GM12878 (cell line): ENCODE measurements at places on chromosomes 3 and 15. TPM values are rescaled to one million over a fixed set of nuclear protein-coding genes. Genes with fewer than 3 reads are reported as not detected.

- no peak overlapping the region for H3K27ac ChIP-seq
- H3K4me3 ChIP-seq = no peak overlapping the region
- DNase-seq = no peak
- H3K4me1 ChIP-seq = peaks cover 4% of the 10 kb centered on the region
- H3K27me3 ChIP-seq = no peaks in the 10 kb centered on the region
Measured at GRCh38 chr3:195403841-195404408, 38.9 kb downstream of the ACAP2 start.

DNA sequence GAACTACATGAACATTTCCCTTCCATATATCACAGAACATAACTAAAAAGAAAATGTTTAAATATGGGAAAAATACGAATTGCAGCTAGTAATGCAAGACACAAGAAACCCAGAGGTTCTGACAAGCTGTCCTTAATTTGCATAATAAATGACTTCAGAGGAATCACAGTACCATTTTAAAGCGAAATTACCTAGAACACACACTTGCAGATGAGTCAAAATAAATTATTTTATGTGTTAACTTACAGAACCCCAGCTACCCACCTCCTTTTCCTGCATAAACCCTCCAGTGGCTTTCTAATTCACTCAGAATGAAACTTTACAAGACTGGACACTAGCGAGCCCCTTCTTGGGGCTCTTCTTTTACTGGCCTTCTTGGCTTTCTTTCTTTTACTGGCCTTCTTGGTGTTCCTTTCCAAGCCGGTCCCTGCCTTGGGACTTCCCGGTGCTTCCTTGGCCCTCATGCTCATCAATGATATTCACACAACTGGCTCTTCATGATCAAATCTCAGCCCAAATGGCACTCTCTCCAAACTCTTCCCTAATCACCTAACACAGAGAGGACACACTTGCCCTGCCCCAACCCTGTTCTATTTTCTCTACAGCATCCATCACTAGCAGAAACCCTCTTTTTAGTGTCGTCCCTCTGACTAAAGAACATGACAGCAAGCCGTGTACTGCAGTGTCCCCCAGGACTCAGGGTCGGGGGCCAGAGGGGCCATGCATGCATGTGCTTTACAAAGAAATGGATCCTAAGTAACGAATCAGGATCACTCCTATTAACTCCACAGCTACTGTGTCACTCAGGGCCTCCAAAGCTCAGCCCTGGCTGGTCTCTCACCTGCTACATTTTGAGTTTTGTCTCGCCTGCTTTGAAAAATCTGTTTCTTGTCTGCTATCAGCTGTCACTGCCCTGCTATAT, 4.8 kb downstream of the CHSY1 start:
- no peaks in the 10 kb centered on the region for H3K27me3 ChIP-seq
- peaks cover 3% of the 10 kb centered on the region; the same call in 1 of the 2 replicates for H3K36me3 ChIP-seq
- peaks cover 29% of the 10 kb centered on the region for H3K4me1 ChIP-seq
- no peak for DNase-seq
- peak overlapping the region; percentile 52 for H3K4me3 ChIP-seq

- peaks cover 3% of the 10 kb centered on the region for H3K27me3 ChIP-seq
- DNase-seq = no peak
- H3K36me3 ChIP-seq = no peaks in the 10 kb centered on the region
- H3K27ac ChIP-seq = no peak overlapping the region
- no peak overlapping the region for H3K4me3 ChIP-seq
Measured at GRCh38 chr15:66130496-66131034, 123.0 kb downstream of the MEGF11 start.

- no peak for DNase-seq
- H3K36me3 ChIP-seq = no peaks in the 10 kb centered on the region
- H3K27me3 ChIP-seq = no peaks in the 10 kb centered on the region
- H3K4me1 ChIP-seq = no peaks in the 10 kb centered on the region
Measured at GRCh38 chr3:180888992-180889560, 23.4 kb upstream of the FXR1 start.

DNA sequence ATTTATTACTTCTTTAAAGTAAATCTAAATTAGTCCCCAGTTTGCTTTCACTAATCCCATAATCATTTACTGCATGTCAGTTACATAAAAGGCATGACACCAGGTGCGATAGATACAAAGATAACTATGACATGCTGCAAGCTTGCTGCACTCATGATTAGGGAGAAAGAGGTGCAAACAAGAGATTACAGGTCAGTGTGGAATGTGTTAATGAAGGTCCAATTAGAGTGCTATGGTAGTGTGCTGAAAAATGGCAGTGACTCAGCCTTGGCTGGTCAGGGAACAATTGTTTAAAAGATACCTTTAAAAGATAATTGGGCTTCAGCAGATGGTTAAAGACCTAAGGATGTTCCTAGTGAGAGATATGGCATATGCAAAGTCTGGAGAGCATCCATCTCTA, 352.6 kb upstream of the TGFBR2 start:
- H3K4me1 ChIP-seq = no peaks in the 10 kb centered on the region
- H3K4me3 ChIP-seq = no peak overlapping the region
- H3K36me3 ChIP-seq = no peaks in the 10 kb centered on the region
- no peak for DNase-seq
- H3K27ac ChIP-seq = no peak overlapping the region
- H3K27me3 ChIP-seq = no peaks in the 10 kb centered on the region

- H3K4me1 ChIP-seq = no peaks in the 10 kb centered on the region
- H3K4me3 ChIP-seq = no peak overlapping the region
- DNase-seq = no peak
- no peak overlapping the region for H3K27ac ChIP-seq
- H3K27me3 ChIP-seq = no peaks in the 10 kb centered on the region
Measured at GRCh38 chr3:102353805-102354204, 81.0 kb upstream of the ZPLD1 start.

- no peaks in the 10 kb centered on the region for H3K36me3 ChIP-seq
- H3K27me3 ChIP-seq = no peaks in the 10 kb centered on the region
- no peaks in the 10 kb centered on the region for H3K4me1 ChIP-seq
- H3K27ac ChIP-seq = no peak overlapping the region
- no peak for DNase-seq
- H3K4me3 ChIP-seq = no peak overlapping the region
Measured at GRCh38 chr15:23397779-23398178, 43.2 kb downstream of the GOLGA8S start.

GRCh38 chr15:40323953-40324937, 753 bp downstream of the INAFM2 start:
- no peaks in the 10 kb centered on the region for H3K27me3 ChIP-seq
- H3K4me3 ChIP-seq = peak overlapping the region; percentile 72
- DNase-seq = no peak

GRCh38 chr3:112948346-112948838, 26.5 kb downstream of the CD200R1 start:
- H3K27ac ChIP-seq = no peak overlapping the region
- H3K27me3 ChIP-seq = no peaks in the 10 kb centered on the region
- no peaks in the 10 kb centered on the region for H3K4me1 ChIP-seq
- DNase-seq = no peak
- no peaks in the 10 kb centered on the region for H3K36me3 ChIP-seq

- no peaks in the 10 kb centered on the region for H3K4me1 ChIP-seq
- H3K36me3 ChIP-seq = no peaks in the 10 kb centered on the region
- no peak overlapping the region for H3K4me3 ChIP-seq
- H3K27ac ChIP-seq = no peak overlapping the region
- no peaks in the 10 kb centered on the region for H3K27me3 ChIP-seq
- no peak for DNase-seq
Measured at GRCh38 chr3:118754406-118755252, 280.0 kb downstream of the IGSF11 start.

- H3K4me1 ChIP-seq = no peaks in the 10 kb centered on the region
- no peaks in the 10 kb centered on the region for H3K36me3 ChIP-seq
- 0 out of 2 replicates have a peak, but pooled peaks cover under 1% of the 10 kb centered on the region for H3K27me3 ChIP-seq
- DNase-seq = no peak
- H3K4me3 ChIP-seq = no peak overlapping the region
Measured at GRCh38 chr3:73621388-73621787, 3.4 kb downstream of the PDZRN3 start.

DNA sequence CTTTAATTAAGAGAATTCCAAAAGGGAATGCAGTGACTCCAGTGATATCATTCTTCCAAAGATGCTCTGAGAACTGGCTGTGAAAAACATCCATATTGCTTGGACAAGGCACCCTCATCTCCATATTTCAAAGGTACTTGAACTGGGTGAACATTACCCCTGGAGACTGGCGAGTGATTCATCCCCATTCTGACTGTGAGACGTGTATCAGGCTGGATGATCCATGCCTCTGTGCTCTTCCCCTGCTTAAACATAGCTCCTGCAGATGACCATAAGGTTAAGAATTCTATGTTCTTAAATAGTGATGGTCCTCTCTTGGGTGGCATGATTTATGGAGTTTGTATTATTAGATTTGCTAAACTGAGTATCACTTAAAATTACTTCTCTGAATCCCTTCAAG, 137.8 kb downstream of the GABRB3 start:
- no peak for DNase-seq
- no peaks in the 10 kb centered on the region for H3K27me3 ChIP-seq
- no peaks in the 10 kb centered on the region for H3K36me3 ChIP-seq
- H3K4me3 ChIP-seq = no peak overlapping the region
- H3K4me1 ChIP-seq = no peaks in the 10 kb centered on the region
- no peak overlapping the region for H3K27ac ChIP-seq

GRCh38 chr3:7205962-7206361, 345.0 kb downstream of the GRM7 start:
- no peak overlapping the region for H3K4me3 ChIP-seq
- H3K27me3 ChIP-seq = no peaks in the 10 kb centered on the region
- H3K27ac ChIP-seq = no peak overlapping the region
- no peaks in the 10 kb centered on the region; the same call in 1 of the 2 replicates for H3K36me3 ChIP-seq
- DNase-seq = peak; percentile 41
- no peaks in the 10 kb centered on the region for H3K4me1 ChIP-seq

GRCh38 chr3:193771653-193772421, 178.8 kb downstream of the OPA1 start:
- H3K27me3 ChIP-seq = no peaks in the 10 kb centered on the region
- no peak overlapping the region for H3K4me3 ChIP-seq
- H3K36me3 ChIP-seq = no peaks in the 10 kb centered on the region
- no peak for DNase-seq

GRCh38 chr15:43769584-43770228, 7.1 kb downstream of the ELL3 start:
- DNase-seq = no peak
- no peak overlapping the region for H3K4me3 ChIP-seq
- H3K36me3 ChIP-seq = peaks cover 53% of the 10 kb centered on the region
- H3K27ac ChIP-seq = no peak overlapping the region
- H3K4me1 ChIP-seq = no peaks in the 10 kb centered on the region
- H3K27me3 ChIP-seq = no peaks in the 10 kb centered on the region

DNA sequence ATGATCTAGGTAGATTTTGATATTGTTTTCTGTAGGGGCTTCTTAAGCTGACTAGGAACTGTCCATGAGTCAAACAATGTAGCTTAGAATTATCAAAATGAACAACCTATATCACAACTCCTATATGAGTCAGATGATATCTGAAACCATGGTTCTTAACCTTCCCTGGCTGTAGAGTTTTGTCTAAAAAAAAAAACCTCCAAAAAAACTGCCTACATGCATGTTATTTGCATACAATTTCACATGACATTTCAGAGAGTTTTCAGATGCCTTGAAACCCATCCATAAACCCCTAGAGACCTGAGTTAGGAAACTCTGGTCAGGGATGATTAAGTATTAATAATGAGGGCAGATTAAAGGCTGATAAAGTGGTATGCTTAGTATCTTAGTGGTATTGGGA, 157.0 kb downstream of the CHST2 start:
- H3K4me1 ChIP-seq = no peaks in the 10 kb centered on the region
- H3K36me3 ChIP-seq = no peaks in the 10 kb centered on the region
- no peak overlapping the region for H3K4me3 ChIP-seq
- DNase-seq = no peak

DNA sequence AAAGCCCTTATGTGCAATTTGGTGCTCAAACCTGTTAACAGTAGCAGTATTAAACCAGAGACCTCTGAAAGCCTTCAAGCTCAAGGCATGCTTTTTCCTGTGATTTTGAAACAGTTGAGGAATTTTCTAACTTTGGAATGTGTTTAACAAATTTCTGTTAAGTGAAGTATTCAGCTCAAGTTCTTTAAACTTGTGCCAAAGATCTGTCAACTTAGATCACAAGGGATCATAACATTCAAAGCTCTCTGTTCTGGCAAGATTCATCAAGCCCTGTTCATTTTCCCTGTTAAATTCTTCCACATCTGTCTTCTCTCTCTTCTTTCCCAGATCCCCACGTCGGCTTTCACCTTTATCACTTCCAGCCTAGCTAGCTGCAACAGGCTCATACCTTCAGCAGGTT, 28.8 kb upstream of the RYK start:
- H3K27me3 ChIP-seq = no peaks in the 10 kb centered on the region
- DNase-seq = no peak
- no peaks in the 10 kb centered on the region for H3K4me1 ChIP-seq
- no peaks in the 10 kb centered on the region for H3K36me3 ChIP-seq
- H3K4me3 ChIP-seq = no peak overlapping the region

DNA sequence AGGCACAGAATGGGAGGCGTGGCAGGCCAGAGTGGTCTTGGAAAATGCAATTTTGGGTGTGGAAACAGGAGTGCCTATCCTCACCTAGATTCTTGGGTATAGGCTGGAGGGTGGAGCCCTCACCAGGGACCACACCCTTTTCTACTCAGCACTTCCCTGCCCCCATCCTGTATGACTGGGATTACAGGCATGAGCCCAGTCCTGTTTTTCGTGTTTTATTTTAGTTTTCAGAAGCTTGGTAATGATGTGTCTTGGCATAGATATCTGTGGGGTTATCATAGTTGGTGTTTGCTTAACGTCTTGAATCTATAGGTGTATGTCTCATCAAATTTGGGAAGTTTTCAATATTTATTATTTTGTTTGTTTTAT, 248.7 kb upstream of the CBLB start:
- H3K27ac ChIP-seq = no peak overlapping the region
- no peaks in the 10 kb centered on the region for H3K4me1 ChIP-seq
- DNase-seq = no peak
- no peaks in the 10 kb centered on the region for H3K36me3 ChIP-seq
- no peaks in the 10 kb centered on the region for H3K27me3 ChIP-seq
- no peak overlapping the region for H3K4me3 ChIP-seq

- H3K36me3 ChIP-seq = no peaks in the 10 kb centered on the region
- H3K4me3 ChIP-seq = no peak overlapping the region
- no peak for DNase-seq
Measured at GRCh38 chr15:93296759-93297500, 207.9 kb upstream of the RGMA start.

Gene TFG
- total RNA-seq = 56.0 and 57.5 TPM in 2 replicates

Gene CACNA1D
- 2.6 and 2.7 TPM in 2 replicates for total RNA-seq

Gene GOLGA8T
- total RNA-seq = not detected in 2 replicates

Gene GTPBP8
- total RNA-seq = 10.8 and 14.0 TPM in 2 replicates

Gene SLC12A8
- total RNA-seq = 58.3 and 61.4 TPM in 2 replicates

Gene CD80
- total RNA-seq = 51.8 and 54.4 TPM in 2 replicates

Gene LRTM1
- total RNA-seq = not detected in 2 replicates

Gene IGSF10
- total RNA-seq = 0.03 and 0.05 TPM in 2 replicates

Gene ZPLD1
- not detected in 2 replicates for total RNA-seq

Gene LRRIQ4
- total RNA-seq = 0.15 and 0.21 TPM in 2 replicates

Gene COL7A1
- 0.64 and 1.9 TPM in 2 replicates for total RNA-seq

Gene SST
- total RNA-seq = 0.38 TPM in 1 of 2 replicates, not detected in the other

Gene CCRL2
- 1.6 and 2.1 TPM in 2 replicates for total RNA-seq
